Cortex of kidney (tissue), 1 donor: ENCODE measurements at places on chromosomes 3 and 15.

- DNase-seq = no peak
Measured at GRCh38 chr3:106175276-106175675, 306.5 kb upstream of the CBLB start.

DNA sequence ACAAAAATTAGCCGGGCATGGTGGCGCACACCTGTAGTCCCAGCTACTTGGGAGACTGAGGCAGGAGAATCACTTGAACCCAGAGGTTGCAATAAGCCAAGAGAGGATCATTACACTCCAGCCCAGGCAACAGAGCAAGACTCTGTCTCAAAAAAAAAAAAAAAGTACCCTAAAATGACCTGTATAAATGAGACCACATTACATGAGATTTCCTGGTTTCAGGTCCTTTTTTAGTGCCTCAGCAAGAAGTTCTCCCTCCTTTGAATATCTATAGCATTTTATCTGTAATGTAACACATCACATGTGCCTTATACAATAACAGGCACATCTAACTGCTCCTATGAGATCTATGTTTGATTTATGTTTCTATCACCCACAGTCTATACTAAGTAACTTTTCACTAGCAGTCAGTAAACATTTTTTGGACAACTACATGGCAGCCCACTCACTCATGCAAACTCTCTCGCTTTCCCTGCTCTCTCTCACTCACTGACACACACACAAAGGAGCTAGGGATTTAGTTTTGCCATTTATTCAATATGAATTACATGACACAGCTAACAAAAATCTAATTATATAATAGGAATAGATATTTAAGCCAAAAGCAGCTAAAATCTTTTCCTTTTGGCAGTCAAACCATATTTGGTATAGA lies 34.1 kb downstream of the ADAM10 start:
- DNase-seq = no peak

GRCh38 chr3:179760944-179761343 lies 108.1 kb downstream of the USP13 start:
- DNase-seq = no peak

DNA sequence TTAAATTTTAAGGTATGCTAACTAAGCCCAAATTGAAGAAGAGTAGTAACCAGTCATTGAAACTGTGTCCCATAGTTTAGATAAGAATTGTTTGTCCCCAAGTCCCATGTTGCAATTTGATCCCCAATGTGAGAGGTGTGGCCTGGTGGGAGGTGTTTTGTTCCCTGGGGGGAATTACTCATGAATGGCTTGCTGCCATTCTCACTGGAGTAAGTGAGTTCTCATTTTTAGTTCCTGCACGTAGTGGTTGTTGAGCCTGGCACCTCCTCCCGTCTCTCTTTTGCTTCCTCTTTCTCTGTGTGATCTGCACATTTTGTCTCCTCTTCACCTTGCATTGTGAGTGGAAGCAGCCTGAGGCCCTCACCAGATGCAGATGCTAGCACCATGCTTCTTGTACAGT lies 1271.0 kb downstream of the NSUN3 start:
- DNase-seq = no peak

DNA sequence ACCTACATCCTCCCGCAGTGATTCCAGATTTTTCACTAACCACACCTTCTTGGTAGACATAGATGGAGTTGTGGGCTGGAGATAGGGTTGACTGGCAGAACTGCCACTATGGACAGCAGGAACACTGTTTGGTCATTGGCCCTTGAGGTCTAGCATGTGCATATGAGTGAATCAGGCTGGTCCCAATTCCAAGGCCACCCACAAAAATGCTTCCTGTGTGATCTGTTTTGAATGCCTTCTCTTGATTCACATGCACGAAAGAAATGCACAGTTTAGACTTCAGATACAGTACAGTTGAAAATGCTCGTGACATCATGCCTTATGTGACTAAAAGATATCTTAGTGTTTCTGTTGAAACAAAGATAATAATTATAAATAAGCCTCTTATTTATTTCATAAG lies 285.8 kb upstream of the SEMA6D start:
- no peak for DNase-seq

DNA sequence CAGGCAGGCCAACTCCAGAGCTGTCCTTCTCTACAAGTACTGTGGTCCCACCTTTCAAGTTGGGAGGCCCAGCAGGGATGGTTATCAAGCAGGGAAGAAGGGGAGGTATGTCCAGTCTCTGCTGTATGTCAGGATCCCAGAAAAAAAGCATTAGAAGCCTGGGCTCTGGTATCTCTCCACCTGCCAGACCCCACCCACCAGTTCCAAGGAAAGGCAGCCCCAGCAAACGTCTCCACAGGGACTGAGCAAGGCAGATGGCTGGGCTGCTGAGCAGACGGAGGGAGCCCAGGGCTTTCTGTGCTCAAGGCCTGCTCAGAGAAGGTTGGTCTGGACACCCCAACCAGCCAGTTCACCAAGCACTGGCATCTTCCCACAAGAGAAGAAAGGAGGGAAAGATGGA lies 287.8 kb downstream of the XXYLT1 start:
- DNase-seq = no peak

DNA sequence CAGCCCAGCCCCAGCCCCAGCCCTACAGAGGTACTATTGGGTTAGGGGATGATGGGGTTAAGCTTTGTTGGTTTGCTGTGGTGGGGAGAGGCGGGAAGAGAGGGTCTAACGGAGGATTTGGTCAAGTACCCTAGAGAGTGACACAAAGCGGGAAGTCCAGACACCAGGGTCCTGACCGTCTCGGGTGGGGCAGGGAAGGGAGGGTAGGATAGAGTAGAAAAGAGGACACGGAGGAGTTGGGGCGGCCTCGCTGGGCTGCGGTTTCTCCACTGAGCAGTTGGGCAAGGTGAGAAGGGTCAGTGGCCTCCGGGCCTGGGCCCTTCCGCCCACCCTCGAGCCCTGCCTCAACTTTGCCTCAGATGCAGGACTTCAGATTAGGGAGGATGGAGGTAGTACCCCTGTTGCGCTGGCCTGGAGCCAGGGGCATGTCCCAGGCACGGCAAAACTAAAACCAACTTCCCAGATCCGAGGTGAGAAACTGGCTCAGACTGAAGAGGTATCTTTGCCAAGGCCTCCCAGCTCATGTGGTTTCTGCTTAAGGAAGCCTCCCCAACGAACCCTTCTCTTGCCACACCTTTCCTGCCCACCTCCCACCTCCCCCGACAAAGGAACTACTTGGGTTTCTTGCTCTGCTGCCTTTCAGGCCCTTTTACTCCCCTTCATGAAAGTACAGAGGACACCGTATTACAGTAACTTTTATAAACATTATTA lies 551 bp downstream of the PML start:
- no peak for DNase-seq

DNA sequence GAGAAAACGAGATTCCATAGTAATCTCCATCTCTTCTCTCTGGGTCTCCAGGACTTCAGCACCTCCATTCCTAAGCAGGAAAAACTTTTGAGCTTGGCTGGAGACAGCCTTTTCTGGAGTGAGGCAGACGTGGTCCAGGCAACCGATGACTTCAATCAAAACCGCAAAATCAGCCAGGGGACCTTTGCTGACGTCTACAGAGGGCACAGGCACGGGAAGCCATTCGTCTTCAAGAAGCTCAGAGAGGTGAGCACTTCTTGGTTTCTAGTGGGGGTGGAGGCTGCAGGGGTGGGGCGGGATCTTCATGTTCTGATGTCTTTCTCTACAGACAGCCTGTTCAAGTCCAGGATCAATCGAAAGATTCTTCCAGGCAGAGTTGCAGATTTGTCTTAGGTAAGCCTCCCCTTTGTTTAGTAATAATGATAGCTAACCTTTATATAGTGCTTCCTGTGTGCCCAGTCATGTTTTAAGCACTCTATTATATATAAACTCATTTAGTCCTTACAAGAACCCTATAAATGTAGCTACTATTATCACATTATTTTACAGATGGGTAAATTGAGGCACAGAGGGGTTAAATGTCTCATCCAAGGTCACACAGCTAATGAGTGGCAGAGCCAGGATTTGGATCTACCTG lies 35.0 kb upstream of the TATDN2 start:
- DNase-seq = no peak

DNA sequence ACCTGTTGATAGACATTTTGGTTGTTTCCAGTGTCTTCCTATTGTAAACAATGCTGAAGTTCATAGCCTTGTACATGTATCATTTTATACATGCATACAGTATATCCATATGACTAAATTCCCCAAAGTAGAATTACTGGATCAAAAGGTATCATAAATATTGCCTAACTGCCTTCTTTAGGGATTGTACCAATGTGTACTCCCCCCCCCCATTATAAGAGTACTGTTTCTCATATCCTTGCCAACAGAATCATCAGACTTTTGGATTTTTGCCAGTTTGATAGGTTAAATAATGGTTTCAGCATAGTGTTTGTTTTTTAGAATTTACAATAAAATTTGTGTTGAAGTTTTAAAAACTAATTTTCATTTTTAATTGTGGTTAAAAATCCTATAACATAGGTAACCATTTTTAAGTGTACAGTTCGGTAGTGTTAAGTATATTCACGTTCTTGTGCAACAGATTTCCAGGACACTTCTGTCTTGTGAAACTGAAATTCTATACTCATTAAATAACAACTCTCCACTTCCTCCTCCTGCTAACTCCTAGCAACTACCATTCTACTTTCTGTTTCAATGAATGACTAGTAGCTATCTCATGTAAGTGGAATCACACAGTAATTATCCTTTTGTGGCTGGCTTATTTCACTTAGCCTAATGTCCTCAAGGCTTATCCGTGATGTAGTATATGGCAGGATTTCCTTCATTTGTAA lies 30.8 kb upstream of the MAP3K13 start:
- DNase-seq = no peak

DNA sequence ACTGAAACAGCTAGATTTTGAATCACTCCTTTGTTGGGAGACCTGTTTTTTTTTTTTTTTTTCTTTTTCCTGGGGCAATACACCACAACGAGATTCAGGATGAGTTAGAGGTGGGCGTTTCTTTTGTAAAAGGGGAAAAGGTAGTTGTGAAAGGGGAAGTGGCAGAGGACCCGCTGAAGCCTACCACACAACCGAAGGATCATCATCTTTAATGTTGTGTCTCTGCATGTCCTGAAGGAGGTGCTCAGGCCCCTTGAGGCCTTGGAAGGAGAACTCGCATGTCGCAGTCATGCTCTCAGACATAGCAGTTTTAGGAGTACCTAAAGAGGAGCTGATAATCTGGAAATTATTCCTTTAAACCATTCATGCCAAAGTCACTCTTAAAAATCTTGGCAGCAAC lies 137.9 kb upstream of the LRIG1 start:
- DNase-seq = no peak

DNA sequence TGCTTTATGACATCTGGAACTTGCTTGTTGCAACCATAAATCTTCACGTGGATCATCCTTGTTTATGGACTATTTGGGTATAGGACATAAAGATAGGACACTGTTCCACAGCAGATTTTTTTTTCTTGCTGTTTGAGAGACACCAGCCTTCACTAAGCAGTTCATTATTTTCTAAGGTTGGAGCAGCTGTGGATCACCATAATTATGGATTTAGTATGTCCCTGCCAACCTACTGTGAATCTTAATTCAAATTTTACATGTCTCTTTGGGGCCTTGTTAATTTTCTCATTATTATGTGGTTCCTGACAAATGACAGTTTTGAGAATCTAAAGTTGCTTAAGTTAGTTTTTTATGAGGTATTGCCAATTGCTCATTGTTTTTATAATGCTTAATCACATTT lies 161.2 kb downstream of the B3GALNT1 start:
- no peak for DNase-seq

GRCh38 chr3:175477651-175478224 lies 618.6 kb downstream of the NAALADL2 start:
- no peak for DNase-seq

GRCh38 chr3:9033867-9034266 lies 70.6 kb upstream of the RAD18 start:
- DNase-seq = no peak

DNA sequence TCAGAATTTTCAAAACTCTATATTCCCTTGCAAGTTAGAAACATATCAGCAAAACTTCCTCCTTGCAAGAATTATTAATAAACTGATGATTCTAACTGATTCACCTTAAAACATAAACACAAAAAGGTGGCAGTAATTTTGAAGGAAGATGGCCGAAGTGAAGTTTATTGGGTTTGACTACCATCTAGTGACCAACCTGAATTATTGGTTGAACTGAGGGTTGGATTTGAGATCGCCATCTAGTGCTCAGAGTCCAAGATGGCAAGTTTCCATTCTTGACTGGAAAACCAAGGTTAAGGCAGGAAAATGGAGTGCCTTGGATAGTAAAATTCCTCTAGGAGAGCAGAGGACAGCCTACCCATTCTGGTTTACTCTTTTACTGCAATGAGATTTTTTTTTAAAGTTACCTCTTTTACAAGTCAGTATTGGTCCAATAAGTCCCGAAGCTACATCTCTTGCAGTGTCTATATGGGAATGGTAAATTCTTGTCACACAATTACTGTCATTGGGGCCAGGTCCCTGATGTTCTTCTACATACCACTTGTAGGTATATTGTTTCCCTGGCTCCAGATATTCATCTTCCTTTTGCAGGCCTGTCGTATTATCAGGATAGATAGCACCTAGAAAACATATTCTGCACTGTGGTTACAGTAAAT lies 51.6 kb upstream of the CP start:
- no peak for DNase-seq

- DNase-seq = no peak
Measured at GRCh38 chr15:50127255-50127777, 8.3 kb upstream of the ATP8B4 start.

GRCh38 chr3:127835993-127836882 lies 13.9 kb upstream of the MGLL start:
- no peak for DNase-seq

- no peak for DNase-seq
Measured at GRCh38 chr15:70274255-70274880, 176.7 kb upstream of the TLE3 start.

DNA sequence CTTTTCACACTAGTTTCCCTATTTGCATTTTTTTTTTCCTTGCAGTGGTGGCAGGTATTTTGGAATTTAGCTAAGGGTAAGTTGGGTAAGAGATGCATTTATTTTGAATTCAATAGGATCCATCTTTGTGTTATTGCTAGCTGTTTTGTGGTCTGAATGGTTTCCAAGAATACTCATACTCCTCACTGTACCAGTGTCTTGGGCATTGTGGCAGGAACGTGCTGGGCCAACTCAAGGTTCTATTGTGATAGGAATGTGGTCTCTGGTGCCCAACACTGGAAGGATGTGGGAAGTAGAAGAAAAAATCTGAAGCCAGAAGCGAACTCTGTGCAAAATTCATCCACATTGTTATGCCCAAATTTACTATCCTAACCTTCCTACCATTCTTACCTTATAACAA lies 135.6 kb downstream of the RBMS3 start:
- DNase-seq = no peak

- DNase-seq = no peak
Measured at GRCh38 chr3:47594792-47595191, 16.1 kb upstream of the CSPG5 start.

- no peak for DNase-seq
Measured at GRCh38 chr15:78567531-78567930, 2.2 kb downstream of the CHRNA5 start.

- no peak for DNase-seq
Measured at GRCh38 chr15:47820747-47821319, 103.5 kb downstream of the SEMA6D start.

- no peak for DNase-seq
Measured at GRCh38 chr3:132261506-132261905, 55.7 kb upstream of the ACP3 start.
